ENCODE measurements at places on chromosomes 5 and 9.

- no peak for DNase-seq
These were observed 164.8 kb downstream of the COMMD10 start for GRCh38 chr5:116249648-116250047.

DNA sequence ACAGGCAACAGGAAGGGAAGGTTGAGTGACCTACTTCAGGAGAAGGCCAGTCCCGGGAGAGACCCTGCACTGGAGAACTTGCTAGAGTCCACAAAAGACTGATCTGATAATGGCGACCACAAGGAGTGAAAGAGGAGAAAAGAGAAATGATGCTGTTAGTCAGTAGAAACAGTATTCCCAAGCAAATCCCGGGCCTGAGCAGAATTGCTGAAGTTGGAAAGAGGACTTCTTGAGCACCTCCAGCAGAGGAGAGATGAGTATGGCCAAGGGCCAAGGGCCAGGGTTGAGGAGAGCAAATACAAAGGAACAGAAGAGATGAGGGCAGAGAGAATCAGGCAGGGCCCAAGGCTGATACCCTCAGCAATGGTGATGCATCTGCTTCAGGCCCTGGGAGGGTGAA lies 392.2 kb downstream of the EBF1 start:
- DNase-seq = no peak

- DNase-seq = peak; percentile 30
These were observed 27.7 kb upstream of the SSBP2 start for GRCh38 chr5:81778642-81779041.

DNA sequence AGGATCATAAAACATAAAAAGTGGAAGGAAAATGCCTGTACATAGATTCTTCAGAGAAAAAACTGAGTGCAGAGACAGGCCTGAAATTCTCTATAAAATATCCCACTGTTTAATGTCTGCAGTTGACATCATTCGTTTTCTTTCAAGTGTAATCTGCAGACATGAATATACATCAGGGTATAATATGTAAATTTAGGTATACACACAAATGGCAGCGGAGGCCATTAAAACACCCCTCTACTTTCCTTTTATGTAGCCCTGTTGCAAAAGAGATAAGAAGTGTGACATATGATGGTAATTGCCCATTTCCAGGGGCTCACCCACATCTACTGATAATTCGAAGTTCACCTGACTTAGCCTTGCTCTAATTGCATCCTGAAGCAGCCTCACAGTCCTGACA lies 164.3 kb downstream of the SLC24A2 start:
- DNase-seq = no peak

- DNase-seq = peak; percentile 59
These were observed 40.8 kb upstream of the ROPN1L start for GRCh38 chr5:10400831-10401230.

- no peak for DNase-seq
These were observed 235.7 kb downstream of the TUSC1 start for GRCh38 chr9:25442526-25442925.

DNA sequence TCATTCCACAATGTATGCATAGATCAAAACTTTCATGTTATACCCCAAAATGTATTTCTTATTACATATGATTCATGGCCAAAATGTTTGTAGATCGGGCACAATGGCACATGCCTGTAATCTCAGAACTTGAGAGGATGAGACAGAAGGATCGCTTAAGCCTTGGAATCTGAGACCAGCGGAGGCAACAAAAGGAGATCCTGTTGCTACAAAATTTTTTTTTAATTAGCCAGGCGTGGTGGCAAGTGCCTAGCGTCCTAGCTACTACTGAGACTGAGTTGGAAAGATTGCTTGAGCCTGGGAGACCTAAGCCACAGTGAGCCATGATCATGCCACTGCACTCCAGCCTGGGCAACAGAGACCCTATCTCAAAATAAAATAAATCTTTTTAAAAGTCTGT lies 89.9 kb downstream of the MAPKAP1 start:
- DNase-seq = no peak

GRCh38 chr9:89096807-89097206 lies 81.8 kb downstream of the SHC3 start:
- DNase-seq = no peak

- DNase-seq = no peak
These were observed 34.0 kb downstream of the NKD2 start for GRCh38 chr5:1042626-1043025.

- DNase-seq = no peak
These were observed 67.5 kb upstream of the PIK3R1 start for GRCh38 chr5:68148096-68148495.

- DNase-seq = no peak
These were observed 1204.5 kb upstream of the SEMA6A start for GRCh38 chr5:117779171-117779570.
